ENCODE measurements at places on chromosomes 6 and 20.

- DNase-seq: peak; percentile 37
Measured at GRCh38 chr20:2942439-2942838, 69.2 kb downstream of the PTPRA start.

- DNase-seq: no peak
Measured at GRCh38 chr6:126054258-126054702, 67.9 kb downstream of the TRMT11 start.

DNA sequence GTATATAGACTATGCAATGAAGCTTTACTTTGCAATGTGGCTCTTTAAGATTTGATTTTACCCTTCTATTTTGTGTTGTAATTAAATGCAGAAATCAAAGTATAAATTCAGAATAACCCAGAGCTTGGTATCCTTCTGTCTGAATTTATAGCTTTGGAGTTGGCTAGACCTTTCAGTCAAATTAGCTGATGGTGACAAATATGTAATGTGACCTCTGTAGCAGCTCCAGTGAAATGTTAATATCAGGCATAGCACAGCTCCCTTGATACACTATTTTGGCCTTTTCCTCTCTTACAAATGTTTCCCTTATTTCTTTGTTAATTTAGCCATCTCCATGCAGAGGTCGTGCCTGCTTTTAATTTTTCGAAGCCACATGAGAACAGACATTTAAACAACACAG is 11.1 kb downstream of the CBFA2T2 start:
- no peak for DNase-seq

DNA sequence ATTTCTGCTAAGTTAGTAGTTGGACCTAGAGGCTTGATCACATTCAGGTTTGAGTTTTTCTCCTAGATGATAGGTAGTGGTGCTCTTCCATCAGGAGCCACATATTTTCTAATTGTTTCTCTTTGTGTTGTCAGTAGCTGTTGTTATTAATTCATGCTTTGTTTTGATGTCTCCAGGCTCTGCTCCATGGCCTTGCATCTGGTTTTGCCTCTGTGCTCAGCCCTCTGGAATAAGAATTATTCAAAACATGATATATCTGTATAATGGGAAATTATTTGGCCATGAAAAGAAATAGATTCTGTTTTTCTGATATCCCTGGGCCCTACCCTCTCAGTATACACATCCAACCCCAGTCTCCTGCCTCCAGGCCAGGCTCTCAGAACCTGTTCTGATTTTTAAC is 184.8 kb downstream of the CDC5L start:
- no peak for DNase-seq

- DNase-seq: no peak
Measured at GRCh38 chr6:98823428-98824161, 10.8 kb upstream of the POU3F2 start.

- DNase-seq: peak; percentile 16
Measured at GRCh38 chr6:85417336-85417735, 32.5 kb upstream of the NT5E start.

- DNase-seq: no peak
Measured at GRCh38 chr20:46176739-46177378, 58.7 kb downstream of the CD40 start.

- no peak for DNase-seq
Measured at GRCh38 chr6:143516690-143517446, 5.3 kb upstream of the FUCA2 start.

DNA sequence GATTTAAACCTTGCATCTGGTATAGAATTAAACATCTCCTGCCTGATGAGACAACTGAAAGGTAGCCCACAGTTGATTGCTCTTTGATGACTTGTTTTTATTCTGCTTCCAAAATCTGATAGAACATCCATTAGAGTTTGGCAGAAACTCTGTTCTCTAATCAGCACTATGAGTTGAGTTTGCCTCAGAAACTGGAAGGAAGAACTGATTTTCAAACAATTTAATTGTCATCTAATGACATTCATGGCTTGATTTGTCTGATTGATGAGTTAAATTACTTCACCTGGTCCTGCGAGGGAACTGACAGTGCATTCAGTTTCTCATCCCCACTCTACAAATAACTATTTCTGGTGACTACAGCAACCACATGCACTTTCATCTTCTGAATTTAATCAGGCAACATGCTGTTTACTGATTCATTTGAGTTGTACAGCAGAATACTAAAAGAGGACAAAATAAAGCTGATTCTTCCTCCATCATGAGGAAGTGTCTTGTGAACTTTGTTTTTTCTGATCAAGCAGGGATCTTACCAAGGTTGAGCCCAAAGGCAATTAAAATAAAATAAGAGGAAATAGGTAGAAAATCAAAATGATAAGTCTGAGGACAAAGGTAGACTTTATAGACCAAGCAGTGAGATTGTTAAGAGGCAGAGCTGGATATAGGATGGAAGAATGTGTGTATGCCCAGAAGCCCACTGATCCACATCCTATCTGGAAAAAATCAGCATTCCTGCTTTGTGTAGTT is 15.7 kb upstream of the MRAP2 start:
- no peak for DNase-seq

GRCh38 chr6:70285201-70285600 is 17.7 kb downstream of the COL9A1 start:
- no peak for DNase-seq

DNA sequence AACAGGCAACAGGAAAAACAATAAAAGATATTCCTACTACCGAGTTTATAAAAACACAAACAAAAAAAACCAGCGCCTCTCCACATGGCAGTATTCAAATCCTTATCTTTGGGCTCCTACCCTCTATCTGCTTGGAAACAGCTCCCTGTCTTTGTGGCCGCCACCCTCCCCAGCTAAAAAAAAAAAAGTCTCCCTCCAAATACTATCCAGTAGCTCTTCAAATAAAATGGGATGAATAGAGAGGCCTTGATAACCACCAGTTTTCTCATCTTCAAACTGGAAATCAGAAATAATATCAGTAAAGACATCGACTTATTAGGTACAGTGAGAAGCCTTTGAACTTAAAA is 96.2 kb downstream of the PSMG4 start:
- no peak for DNase-seq

DNA sequence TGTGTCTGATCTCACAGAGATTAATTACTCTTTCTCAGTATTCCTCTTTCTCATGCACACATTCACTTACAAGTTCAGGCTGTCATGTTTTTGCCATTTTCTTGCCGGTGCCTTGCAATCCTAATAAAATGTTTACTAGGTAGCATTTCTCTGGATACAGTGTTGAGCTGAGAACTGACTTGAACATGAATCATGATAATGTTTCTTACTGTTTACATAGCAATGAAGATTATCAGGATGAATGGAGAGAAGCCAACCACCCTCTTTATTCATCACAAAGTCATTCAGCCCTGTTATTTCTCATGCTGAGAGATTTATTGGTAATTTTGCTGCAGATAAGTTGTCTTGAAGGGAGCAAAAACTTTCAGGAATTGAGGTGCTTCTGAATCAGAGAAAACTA is 185.5 kb upstream of the ECI2 start:
- peak; percentile 91 for DNase-seq

GRCh38 chr20:31595654-31596411 is 9.3 kb upstream of the ID1 start:
- no peak for DNase-seq

- no peak for DNase-seq
Measured at GRCh38 chr20:38962928-38963401, 821 bp downstream of the DHX35 start.

DNA sequence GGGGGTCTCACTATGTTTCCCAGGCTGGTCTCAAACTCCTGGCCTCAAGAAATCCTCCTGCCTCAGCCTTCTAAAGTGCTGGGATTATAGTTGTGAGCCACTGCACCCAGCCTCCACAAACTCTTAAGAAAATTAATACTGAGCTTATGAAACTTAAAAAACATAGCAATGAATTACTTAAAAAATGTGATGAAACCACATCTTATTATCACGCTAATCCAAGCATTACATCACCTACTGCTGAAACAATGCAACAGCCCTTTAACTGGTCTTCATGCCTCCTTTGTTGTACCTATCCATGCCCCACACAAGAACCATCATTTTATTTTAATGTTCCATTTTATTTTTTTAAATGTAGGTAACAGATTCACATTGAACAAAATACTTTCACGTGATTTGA is 24.9 kb downstream of the SESN1 start:
- DNase-seq: no peak

DNA sequence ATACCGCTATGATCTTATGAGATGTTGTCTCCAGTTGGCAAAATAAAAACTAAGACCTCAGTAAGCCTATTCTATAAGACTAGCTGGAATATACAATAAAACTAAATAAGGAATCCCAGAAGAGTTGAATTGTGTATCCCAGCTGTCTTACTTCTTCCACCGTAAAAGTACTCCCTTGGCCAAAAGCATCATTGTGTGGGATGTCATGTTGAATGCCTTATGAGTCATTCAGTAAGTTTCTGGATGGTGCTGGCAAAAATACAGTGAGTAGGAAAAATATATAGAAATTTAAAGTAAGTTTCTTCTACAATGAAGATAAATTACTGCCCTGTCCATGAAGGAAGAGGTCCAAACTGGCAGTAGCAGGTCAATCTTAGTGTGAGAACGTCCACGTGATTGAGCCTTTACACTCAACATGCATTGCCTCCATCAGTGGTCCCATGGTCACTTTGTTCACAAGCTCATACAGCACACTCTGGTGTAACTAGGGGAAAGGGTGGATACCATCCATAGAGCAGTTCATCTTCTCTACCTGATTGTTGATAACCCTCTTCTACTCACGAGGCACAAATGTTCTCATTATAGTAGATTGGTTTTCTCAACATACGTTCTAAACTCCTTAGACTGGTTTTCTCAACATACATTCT is 13.7 kb upstream of the ZNF318 start:
- DNase-seq: no peak

GRCh38 chr6:123042401-123042800 is 46.4 kb downstream of the CLVS2 start:
- DNase-seq: no peak

GRCh38 chr6:31546339-31546957 is at the start of gene ATP6V1G2:
ATP6V1G2 (minus strand) TSS chr6:31546608; CDS start chr6:31546559, 49 bp downstream.
- peak; percentile 93 for DNase-seq

GRCh38 chr6:53916804-53917463 is 122.1 kb downstream of the LRRC1 start:
- DNase-seq: no peak

- DNase-seq: no peak
Measured at GRCh38 chr20:31967830-31968249, at the start of gene XKR7. XKR7 (plus strand) TSS chr20:31968151; CDS start chr20:31968176, 25 bp downstream.

GRCh38 chr6:129623008-129623732 is 86.8 kb downstream of the ARHGAP18 start:
- peak; percentile 36 for DNase-seq
